ENCODE measurements at places on chromosomes 2 and 18.

DNA sequence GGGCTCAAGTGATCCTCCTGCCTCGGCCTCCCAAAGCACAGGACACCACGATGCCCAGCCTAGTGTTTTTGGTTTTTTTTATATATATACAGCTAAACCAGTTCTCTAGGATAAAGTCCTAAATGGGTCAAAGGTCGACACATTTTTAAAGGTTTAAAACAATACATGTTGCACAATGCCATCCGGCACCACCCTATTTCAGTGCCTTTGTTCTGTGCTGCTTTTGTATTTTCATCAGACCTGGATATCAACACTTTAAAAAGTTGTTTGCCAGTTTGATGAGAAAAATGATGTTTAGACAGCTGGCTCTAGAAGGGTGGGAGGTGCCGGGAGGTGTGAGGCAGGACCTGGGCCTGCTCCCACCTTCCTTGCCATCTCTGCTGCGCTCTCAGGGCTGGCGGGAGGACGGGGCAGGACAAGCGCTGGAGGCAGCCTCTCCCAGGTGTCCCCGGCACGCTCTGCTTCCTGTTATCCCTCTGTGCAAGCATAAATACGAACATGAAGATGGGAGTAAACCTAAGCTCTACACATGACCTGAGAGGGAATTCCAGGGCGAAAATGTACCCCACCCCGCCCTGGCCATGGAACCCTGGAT, 103.7 kb downstream of the HS6ST1 start:
- no peak for DNase-seq

- DNase-seq = no peak
These were observed 127.7 kb downstream of the RAPGEF4 start for GRCh38 chr2:172863341-172863740.

GRCh38 chr2:224579411-224579810, 5.8 kb downstream of the CUL3 start:
- no peak for DNase-seq

DNA sequence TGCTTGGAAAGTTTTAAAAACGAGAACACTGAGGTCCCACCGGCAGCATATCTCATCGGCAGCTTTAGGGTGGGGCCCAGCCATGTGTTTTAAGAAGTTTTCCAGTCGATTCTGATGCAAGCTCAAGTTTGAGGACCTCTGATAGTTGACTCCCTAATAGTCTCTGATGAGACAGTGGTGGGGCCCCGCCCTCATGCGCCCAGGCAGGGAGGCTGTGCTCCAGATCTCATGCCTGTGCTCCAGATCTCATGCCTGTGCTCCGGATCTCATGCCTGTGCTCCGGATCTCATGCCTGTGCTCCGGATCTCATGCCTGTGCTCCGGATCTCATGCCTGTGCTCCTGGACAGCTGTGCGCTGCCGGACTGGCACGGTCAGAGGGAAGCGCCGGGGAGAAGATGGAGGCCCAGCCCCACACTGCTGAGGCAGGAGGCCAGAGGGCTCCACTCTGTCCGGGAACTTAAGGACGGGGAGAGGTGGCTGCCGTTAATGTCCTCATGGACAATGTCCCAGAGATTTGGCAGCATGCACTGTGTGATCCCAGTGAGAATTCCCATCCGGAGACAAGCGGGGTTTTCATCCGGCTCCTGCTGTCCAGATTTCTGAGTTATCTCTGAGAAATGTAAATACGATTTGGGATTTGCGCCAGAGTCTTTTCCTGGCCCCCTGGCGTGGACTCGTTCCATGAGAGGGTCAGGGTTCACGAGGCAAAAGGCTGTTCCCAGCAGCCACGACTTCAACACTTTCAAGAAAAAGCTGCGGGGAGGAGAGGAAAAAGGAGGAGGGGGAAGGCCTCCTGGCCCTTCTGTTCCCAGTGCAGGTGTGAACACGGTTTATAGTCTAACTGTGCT, 9.4 kb upstream of the COLEC11 start:
- DNase-seq = no peak

- no peak for DNase-seq
These were observed 303.8 kb downstream of the TDRD15 start for GRCh38 chr2:21427606-21428005.

GRCh38 chr18:54233228-54233625, 8.8 kb upstream of the MBD2 start:
- DNase-seq = no peak

- no peak for DNase-seq
These were observed 106.9 kb upstream of the THOC1 start for GRCh38 chr18:374721-375168.

DNA sequence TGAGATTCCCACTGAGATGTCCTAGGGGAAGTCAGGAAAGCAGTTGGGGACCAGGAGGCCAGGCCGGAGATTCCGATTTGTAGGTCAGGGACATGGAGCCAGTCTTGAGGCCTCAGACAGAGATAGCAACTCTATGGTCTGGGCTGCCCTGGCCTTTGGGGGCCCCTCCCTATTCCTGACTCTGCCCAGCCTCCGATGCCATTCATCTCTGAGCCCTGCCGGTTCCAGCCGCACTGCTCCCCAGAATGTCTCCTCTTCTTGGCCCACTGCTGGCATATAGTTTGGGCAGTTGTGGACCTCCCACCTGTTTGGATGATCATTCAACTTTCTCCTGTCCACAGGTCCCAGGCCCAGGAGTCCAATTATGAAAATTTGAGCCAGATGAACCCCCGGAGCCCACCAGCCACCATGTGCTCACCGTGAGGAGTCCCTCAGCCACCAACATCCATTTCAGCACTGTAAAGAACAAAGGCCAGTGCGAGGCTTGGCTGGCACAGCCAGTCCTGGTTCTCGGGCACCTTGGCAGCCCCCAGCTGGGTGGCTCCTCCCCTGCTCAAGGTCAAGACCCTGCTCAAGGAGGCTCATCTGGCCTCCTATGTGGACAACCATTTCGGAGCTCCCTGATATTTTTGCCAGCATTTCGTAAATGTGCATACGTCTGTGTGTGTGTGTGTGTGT, 16.4 kb downstream of the SIGLEC15 start:
- no peak for DNase-seq

GRCh38 chr2:152094014-152094413, 4.8 kb downstream of the CACNB4 start:
- DNase-seq = no peak

- peak; percentile 11 for DNase-seq
These were observed 207.6 kb upstream of the CCDC150 start for GRCh38 chr2:196431957-196432356.

DNA sequence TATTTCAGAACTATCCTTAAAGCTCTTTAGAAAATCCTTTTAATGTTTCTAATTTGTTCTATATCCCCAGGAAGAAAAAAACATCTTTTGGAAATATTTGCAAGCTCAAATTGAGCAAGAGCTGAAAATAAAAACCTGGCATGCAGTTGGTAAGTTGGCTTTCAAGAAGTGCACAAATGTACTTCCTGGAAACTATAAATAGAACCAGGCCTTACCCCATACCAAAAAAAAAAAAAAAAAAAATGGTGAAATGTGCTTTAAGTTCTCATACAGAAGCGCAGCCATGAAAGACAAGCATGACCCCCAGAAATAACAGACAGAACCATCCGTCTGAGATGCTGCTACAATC, 178.5 kb downstream of the HDAC4 start:
- DNase-seq = no peak

- DNase-seq = peak; percentile 87
These were observed 117.6 kb downstream of the CAMKMT start for GRCh38 chr2:44479127-44479887.

- DNase-seq = no peak
These were observed 618.6 kb downstream of the ZEB2 start for GRCh38 chr2:143901185-143901842.

- DNase-seq = no peak
These were observed 3.2 kb downstream of the LRRC30 start for GRCh38 chr18:7234091-7234490.

GRCh38 chr2:8625399-8626300, 56.2 kb upstream of the ID2 start:
- no peak for DNase-seq
